ENCODE measurements at places on chromosomes 13 and 19.

- no peaks in the 10 kb centered on the region for H3K27me3 ChIP-seq
- no peak overlapping the region for H3K4me3 ChIP-seq
- peak; percentile 35 for DNase-seq
Observed at GRCh38 chr19:1855040-1855827, 7.0 kb upstream of the REXO1 start.

- H3K4me3 ChIP-seq, result no peak overlapping the region
- H3K4me1 ChIP-seq, result peaks cover 4% of the 10 kb centered on the region
- no peaks in the 10 kb centered on the region for H3K36me3 ChIP-seq
- peaks cover 10% of the 10 kb centered on the region for H3K27me3 ChIP-seq
Observed at GRCh38 chr13:42495751-42496150, 78.2 kb upstream of the TNFSF11 start.

- peaks cover 16% of the 10 kb centered on the region for H3K36me3 ChIP-seq
- H3K27ac ChIP-seq, result no peak overlapping the region
- DNase-seq, result no peak
- peaks cover 16% of the 10 kb centered on the region for H3K4me1 ChIP-seq
Observed at GRCh38 chr19:31274251-31275067, 74.8 kb downstream of the TSHZ3 start.

- H3K27ac ChIP-seq, result no peak overlapping the region
- H3K36me3 ChIP-seq, result no peaks in the 10 kb centered on the region
- no peaks in the 10 kb centered on the region for H3K27me3 ChIP-seq
- no peak for DNase-seq
- peaks cover 5% of the 10 kb centered on the region for H3K4me1 ChIP-seq
Observed at GRCh38 chr13:25973576-25973975, 78.2 kb downstream of the SHISA2 start.

- no peak overlapping the region for H3K4me3 ChIP-seq
- H3K27ac ChIP-seq, result no peak overlapping the region
- no peaks in the 10 kb centered on the region for H3K4me1 ChIP-seq
- no peaks in the 10 kb centered on the region for H3K27me3 ChIP-seq
- DNase-seq, result no peak
- H3K36me3 ChIP-seq, result no peaks in the 10 kb centered on the region
Observed at GRCh38 chr13:74104661-74105275, 29.4 kb downstream of the KLF12 start.

DNA sequence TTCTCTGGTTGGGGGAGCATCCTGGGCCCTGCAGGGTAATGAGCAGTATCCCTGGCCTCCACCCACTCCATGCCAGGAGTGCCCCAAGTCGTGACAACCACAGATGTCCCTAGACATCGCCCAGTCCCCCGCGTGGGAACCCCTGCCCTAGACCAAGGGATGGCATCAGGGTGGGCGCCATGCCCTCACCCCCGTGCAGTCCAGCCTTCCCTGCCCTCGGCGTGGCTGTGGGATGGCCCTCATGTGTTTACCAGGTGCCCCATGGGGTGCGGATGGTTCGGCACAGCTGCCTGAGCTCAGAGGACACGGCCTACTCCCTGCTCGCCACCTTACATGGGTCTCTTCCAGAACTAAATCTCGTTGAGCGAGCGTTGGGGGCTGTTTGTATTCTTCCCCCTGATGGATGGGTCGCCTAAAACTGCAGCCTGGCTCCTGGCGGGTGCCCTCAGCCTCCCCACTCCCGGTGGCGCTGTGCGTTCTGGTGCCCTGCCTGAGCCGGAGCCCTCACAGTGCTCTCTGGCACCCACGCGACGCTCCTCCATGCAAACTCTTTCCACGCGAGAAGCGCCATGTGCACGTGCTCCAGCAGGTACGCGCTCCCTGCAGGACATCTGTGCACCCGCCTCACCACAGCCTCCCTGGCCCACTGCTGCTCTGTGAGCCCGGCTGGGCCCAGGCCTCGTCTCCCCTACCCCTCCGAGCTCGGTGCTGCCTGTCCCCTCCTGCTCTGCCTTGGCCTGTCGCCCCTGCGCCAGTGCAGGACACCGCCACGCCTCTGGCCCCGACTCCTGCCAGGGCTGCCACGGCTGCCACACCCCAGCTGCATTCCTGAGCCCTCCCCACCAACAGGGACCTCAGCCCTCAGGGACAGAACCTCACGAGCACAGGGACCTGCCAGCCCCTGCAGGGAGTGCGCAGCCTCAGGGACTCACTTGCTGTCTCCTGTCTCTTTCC is 145.0 kb downstream of the KDM4B start:
- H3K4me1 ChIP-seq, result peaks cover 16% of the 10 kb centered on the region
- DNase-seq, result no peak
- H3K36me3 ChIP-seq, result no peaks in the 10 kb centered on the region
- H3K27ac ChIP-seq, result peak overlapping the region; percentile 48
- no peak overlapping the region for H3K4me3 ChIP-seq
- H3K27me3 ChIP-seq, result no peaks in the 10 kb centered on the region

GRCh38 chr13:50126993-50127725 is 111.9 kb downstream of the KCNRG start:
- no peak overlapping the region for H3K27ac ChIP-seq
- peak overlapping the region; percentile 39 for H3K4me3 ChIP-seq
- H3K36me3 ChIP-seq, result no peaks in the 10 kb centered on the region

DNA sequence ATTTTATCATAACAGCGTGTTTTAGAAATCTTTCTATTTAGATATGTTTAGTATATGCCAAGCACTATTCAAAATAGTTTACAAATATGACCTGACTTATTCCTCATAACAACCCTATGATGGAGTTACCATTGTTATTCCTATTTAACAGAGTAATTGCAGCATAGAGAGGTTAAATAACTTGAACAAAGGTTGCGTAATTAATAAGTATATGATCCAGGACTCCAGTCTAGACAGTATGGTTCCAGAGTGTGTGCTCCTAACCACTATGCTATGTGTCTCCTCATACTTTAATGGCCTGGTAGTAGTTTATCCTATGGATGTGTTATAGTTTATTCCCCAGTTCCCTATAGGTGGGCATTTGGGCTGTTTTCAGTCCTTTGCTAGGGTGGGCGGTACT is 145.3 kb downstream of the PAN3 start:
- no peaks in the 10 kb centered on the region for H3K27me3 ChIP-seq
- H3K36me3 ChIP-seq, result peaks cover 26% of the 10 kb centered on the region
- DNase-seq, result no peak
- H3K27ac ChIP-seq, result no peak overlapping the region
- H3K4me1 ChIP-seq, result no peaks in the 10 kb centered on the region

DNA sequence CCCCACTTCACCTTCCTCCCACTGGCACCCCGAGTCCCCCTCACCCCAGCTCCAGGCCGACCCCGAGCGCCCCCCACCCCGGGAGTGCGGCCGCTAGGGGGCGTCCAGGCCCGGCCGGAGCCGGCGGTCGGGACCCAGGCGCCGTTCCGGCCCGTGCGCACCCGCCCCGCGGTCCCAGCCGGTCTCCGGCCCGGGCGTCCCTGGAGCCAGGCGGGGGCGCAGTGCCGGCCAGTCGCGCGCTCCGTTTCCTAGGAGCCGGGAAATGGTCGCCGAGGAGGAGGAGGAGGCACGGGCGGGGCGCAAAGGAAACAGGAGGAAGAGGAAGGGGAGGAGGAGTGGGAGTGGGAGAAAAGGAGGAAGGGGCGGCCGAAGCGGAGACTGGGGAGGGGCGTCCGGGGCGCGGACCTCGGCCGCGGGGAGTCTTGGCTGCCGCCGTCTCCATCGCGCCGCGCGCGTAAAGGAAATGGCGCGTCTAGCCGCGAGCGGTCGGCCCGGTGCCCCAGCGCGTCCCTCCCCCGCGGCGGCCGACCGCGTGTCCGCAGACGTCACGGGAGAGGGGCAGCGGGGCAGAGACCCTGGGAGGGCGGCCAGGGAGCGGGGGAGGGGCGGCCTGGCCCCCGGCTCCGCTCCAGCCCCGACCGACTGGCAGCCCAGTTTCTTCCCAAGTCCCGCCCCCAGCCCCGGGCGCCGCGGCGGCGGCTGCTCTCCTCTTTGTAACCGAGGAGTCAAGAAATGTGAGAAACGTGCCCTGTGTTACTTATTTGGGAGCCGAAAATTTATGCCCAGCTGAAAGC is 1.1 kb upstream of the KCTD15 start:
- H3K4me1 ChIP-seq, result peaks cover 15% of the 10 kb centered on the region
- H3K36me3 ChIP-seq, result peaks cover 8% of the 10 kb centered on the region
- H3K27me3 ChIP-seq, result no peaks in the 10 kb centered on the region
- peak; percentile 76 for DNase-seq
- peak overlapping the region; percentile 87 for H3K27ac ChIP-seq

DNA sequence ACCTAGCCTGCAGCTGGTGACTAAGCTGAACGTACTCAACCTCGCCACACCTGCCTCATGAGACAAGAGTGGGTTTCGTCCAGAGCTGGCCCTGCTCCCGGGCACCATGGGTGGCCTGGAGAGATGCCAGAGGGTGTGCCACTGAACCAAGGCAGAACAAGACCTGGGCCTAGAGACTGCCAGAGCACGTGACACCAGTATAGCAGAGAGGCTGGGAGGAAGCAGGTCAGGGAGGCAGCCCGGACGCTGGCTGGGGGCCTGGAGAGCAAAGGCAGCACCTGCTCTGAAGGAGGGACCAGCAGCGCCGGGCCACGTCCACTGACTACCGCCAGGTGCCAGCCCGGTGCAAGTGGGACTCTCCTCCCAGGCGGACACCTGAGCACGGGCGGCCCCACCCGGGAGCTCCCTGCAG is 7.3 kb upstream of the C13orf46 start:
- no peaks in the 10 kb centered on the region for H3K27me3 ChIP-seq
- no peak overlapping the region for H3K27ac ChIP-seq
- peaks cover 11% of the 10 kb centered on the region for H3K4me1 ChIP-seq

GRCh38 chr19:38769635-38770211 is 3.6 kb downstream of the LGALS7 start:
- peak; percentile 19 for DNase-seq
- H3K4me3 ChIP-seq, result no peak overlapping the region
- no peaks in the 10 kb centered on the region for H3K36me3 ChIP-seq
- H3K4me1 ChIP-seq, result no peaks in the 10 kb centered on the region
- no peak overlapping the region for H3K27ac ChIP-seq
- no peaks in the 10 kb centered on the region for H3K27me3 ChIP-seq

DNA sequence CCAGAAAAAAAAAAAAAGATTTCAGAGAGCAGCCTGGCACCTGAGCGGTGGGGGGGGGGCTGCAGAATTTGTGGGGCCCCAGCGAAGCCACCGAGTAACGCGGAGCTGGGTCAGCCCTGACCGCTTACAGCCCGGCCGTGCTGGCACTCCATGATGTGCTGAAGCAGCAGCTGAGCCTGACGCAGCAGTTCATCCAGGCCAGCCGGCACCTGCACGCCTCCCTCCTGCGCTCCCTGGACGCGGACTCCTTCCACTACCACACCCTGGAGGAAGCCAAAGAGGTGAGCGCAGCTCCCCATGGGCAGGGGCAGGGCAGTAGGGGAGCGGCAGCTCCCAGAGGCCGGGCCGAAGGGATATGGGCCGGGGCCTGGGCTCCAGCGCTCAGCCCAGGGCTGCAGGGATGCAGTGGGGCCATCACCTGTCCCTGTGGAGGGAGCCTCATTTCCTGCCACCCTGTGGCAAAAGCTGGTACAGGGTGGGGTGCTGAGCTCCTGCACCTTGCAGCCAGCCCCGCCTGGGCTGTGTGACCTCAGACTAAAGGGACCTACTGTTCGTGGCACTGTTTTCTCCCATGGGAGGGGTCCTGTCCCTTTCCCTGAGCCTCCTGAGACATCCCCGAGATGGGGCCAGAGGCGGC is 18.3 kb downstream of the C19orf44 start:
- DNase-seq, result no peak
- peaks cover 14% of the 10 kb centered on the region for H3K36me3 ChIP-seq
- H3K27ac ChIP-seq, result no peak overlapping the region
- H3K4me3 ChIP-seq, result no peak overlapping the region
- H3K4me1 ChIP-seq, result peaks cover 2% of the 10 kb centered on the region

DNA sequence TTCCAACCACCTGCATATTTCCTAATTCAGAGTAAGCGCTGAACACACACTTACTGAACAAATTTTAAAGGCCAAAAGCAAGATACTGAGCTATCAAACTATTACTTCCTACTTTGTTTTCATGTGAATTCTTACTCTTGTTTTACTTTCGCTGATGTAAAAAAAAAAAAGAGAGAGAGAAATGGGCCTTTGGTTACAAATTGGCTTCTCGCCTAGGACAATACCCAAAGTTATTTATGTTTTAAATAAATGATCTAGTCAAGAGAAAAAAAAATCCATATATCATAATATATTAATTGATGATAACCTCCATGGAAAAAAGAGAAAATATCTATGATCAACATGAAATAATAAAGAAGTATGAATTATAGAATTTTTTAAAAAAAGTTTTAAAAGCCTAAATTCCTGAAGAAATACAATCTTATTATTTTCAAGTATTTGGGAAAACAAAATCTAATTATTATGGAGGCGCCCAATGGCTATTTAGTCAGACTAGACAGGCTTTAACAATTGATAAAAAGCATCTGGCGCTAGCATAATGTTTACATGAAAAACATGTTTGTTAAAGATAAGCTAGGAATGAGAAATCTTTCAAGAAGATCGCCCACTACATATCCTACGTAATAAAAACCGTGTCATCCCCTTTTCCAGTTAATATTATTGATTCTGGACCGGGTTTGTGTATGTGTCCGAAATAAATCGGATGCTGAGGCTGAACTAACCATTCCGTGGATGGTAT is 9.0 kb downstream of the COL4A1 start:
- peaks cover 26% of the 10 kb centered on the region for H3K4me1 ChIP-seq
- no peak for DNase-seq
- peak overlapping the region; percentile 30 for H3K27ac ChIP-seq
- no peaks in the 10 kb centered on the region for H3K27me3 ChIP-seq
- no peak overlapping the region for H3K4me3 ChIP-seq

- no peak overlapping the region for H3K4me3 ChIP-seq
- no peaks in the 10 kb centered on the region for H3K27me3 ChIP-seq
- H3K4me1 ChIP-seq, result peaks cover under 1% of the 10 kb centered on the region
Observed at GRCh38 chr19:32646556-32646955, 28.4 kb downstream of the ANKRD27 start.

GRCh38 chr19:30335306-30335886 is 36.8 kb upstream of the ZNF536 start:
- DNase-seq, result no peak
- no peak overlapping the region for H3K27ac ChIP-seq
- no peak overlapping the region for H3K4me3 ChIP-seq
- no peaks in the 10 kb centered on the region for H3K4me1 ChIP-seq

DNA sequence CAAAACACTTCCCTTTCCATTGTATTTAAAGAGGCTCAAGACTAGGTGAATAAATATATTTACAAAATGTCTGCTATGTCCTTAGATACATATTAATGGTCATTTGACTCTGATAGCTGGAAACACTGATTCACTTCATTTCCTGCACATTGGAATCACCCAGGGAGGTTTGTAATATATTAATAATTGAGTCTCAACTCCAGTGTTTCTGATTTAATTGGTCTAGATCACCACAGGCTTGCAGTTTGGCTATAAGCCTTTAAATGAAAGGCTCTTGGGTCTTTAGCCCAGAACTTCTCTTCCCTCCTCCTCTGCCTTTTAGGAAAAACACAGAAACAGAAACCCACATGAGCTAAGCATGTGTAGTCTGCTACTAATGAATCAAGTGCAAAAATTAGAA is 378.0 kb downstream of the TBC1D4 start:
- no peaks in the 10 kb centered on the region for H3K4me1 ChIP-seq
- no peak overlapping the region for H3K4me3 ChIP-seq
- no peak overlapping the region for H3K27ac ChIP-seq
- no peaks in the 10 kb centered on the region for H3K36me3 ChIP-seq
- no peak for DNase-seq

Data from astrocyte (in vitro differentiated cells and primary cell).